Natural killer cell treated with Interleukin-12 subunit alpha and Interleukin-12 subunit beta and Interleukin-15 and Interleukin-18, amount 100 ng/mL, for 72 hours (primary cell): ENCODE measurements at places on chromosomes 2 and 18.
A peak's percentile ranks its signal among the peaks of the same experiment; 100 is the strongest.

GRCh38 chr2:17059458-17059857, 393.8 kb upstream of the CYRIA start:
- no peak for DNase-seq

- no peak for DNase-seq
These were observed 130.3 kb downstream of the TMEFF2 start for GRCh38 chr2:192064459-192064858.

GRCh38 chr2:46187112-46187618, 110.0 kb upstream of the EPAS1 start:
- no peak for DNase-seq

DNA sequence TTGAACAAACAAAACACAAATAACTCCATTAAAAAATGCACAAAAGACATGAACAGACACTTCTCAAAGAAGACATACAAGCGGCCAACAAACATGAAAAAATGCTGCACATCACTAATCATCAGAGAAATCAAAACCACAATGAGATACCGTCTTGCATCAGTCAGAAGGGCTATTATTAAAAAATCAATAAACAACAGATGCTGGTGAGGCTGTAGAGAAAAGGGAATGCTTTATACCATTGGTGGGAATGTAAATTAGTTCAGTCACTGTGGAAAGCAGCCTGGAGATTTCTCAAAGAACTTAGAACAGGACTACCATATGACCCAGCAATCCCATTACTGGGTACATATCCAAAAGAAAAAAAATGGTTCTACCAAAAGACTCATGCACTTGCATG, 37.8 kb downstream of the GPR155 start:
- no peak for DNase-seq

DNA sequence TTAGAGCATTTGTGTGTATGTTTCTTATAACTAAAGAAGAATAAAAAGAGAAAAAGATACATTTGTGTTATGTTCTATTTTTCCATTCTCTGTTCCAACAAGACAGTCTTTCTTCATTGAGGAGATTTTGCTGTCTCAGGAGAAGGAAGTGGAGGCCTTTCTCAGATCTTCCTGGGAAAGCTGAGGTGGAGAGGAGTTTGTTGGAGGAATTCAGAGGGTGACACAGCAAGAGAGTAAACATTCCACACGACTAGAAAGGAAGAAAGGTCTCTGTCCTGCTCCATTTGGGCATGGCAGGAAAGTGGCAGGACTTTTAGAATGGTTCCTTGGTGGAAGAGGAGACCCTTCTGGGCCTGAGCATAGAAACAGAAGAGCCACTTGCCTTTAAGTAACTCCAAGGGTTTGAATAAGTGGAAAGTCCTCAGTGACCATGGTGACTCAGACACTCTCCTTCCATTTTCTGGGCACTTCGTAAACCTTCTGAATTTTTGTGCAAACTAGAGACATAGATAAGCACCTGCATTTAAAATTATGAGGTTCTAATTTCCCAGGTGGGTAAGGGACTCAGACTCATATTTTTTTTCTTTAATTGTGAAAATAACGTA, 52.3 kb upstream of the COL5A2 start:
- no peak for DNase-seq

GRCh38 chr2:225103737-225104141, 61.5 kb upstream of the DOCK10 start:
- DNase-seq, result no peak

DNA sequence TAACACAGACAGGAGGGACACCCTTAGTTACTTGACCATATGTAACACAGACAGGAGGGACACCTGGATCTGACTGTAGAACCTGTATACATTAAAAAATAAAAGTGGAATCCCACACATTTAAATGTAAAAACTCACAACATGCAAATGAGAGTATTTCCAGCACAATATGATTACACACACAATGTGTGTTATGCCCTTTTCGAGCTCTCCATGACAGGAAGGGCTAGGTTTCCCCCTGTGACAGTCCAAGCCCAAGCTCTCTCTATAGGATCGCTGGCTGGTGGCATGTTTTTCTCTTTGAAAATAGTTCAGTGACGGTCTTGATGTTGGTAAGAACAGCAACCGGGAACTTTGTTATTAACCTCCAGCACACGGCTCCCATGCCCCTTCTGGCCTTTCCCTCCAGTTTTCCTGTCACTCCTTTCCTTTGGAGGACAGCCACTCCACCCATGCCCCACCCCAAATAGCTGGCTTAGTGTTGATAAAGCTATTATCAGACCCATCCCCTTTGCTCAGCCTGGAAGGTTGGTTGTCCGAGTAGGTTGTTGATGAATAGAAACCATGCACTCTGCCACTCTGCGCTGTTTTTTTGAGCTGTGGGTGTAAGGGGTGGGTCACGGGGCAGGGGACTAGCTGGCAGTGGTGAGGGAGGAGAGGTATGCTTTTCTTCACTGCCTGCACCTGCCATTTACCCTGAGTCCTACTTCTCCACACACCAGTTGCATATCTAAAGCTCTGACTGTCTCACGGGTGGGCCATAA, 2.7 kb downstream of the RASGRP3 start:
- DNase-seq, result no peak

GRCh38 chr2:203061346-203061745, 46.7 kb downstream of the NBEAL1 start:
- no peak for DNase-seq

GRCh38 chr2:163656622-163657280, 79.1 kb downstream of the FIGN start:
- no peak for DNase-seq

- peak; percentile 79 for DNase-seq
These were observed 27.2 kb downstream of the CDKL4 start for GRCh38 chr2:39216346-39217191.

DNA sequence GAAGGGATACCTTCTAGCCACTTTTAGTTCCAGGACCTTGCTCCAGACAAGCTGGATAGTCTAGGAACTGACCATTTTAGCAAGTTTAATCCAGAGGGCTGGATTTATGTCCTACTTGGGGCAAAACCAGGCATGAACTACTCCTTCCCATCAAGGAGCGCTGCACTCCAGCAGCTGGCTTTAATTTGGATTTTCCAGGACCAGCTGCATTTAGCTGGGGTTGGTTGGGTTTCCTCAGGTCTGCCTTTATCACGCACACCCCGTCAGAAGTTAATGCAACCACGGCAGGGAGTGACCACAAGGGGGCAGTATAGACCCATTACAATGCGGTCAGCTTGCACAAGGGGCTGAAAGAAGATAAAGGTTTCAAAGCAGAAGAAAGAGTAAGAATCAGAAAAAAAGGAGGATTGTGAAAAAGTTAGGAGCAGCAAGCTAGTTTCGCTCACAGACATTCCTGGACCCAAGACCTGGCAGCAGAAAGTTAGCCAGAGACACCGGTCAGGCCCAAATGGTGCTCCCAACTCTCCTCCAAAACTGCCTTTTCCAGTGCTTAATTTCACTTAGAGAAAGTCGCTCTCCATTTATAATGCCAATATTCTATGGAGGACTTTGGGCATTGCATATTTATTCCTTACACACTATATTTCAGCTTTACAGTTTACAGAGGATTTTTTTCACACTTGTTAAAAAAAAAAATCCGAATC, 40.1 kb downstream of the SLC4A1AP start:
- peak; percentile 84 for DNase-seq

- no peak for DNase-seq
These were observed 3.0 kb upstream of the STK17B start for GRCh38 chr2:196174404-196174803.

DNA sequence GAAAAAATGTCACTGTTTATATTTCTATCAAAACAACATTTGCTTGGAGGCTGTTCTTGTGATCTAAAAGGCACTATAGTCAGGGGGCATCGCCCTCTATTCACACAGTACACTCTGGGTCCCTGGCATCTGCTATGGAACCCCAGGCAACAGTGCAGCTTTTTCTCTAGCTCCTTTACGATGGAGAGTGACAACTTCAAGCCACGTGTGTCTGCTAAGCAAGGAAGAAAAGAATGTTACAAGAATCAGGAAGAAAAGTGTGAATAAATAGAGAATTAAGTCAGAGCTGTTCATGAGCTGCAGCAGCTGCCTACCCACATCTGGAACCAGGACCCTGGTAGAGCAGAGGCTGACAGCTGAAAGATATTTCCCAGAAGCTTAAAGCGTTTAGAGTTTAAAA, 11.2 kb downstream of the RND3 start:
- no peak for DNase-seq

DNA sequence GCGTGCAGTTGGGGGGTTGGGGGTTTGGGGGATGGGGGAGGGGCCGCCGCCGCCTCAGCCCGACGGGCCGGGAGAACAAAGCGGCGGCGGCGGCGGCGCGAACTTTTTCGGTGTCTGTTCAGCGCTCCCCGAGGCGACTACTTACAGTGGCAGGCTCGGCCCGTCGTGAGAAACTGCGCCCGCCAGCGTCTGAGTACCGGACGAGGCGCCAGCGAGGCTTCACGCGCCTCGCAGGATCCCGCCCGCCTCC, 172 bp downstream of the PRKD3 start:
- peak; percentile 80 for DNase-seq

DNA sequence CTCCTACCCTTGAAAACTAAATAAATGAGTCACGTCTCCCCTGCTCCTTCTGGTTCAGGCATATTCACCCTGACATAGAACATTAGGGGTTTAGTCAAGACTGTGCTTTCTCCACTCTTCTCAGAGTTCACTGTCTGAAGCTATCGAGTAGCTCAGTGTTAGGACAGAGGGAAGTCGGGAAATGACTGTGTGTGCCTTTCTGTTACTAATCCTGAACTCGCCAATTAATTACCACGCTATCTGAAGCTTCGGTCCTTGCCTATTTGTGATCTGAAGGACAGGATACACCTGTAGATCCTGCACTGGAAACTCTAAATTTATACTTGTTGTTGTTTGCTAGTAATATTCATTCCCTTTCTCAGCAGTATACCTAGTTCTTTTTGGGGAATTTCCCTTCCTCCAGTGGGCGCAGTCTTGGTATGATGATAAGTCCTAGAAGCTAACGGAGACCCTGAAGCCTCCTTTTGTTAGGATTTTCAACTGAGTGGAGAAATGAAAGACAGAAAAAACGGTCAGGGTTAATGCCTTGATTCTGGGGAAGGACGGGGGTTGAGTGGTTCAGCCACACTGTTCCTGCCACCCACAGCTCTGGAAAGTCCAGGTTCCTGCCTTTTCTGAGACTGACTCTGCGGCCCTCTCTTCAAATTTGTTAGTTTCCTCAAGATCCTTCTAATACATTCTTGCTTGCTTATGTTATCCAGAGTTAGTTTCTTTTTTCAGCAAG, 218.0 kb downstream of the DLGAP1 start:
- DNase-seq, result no peak
